Stimulated activated CD4-positive, alpha-beta T cell treated with anti-CD3 and anti-CD28 coated beads, Interleukin-1b, Interleukin-23, amount 100 ng/mL, for 4 hours (primary cell): ENCODE measurements at places on chromosomes 3 and 15.

DNA sequence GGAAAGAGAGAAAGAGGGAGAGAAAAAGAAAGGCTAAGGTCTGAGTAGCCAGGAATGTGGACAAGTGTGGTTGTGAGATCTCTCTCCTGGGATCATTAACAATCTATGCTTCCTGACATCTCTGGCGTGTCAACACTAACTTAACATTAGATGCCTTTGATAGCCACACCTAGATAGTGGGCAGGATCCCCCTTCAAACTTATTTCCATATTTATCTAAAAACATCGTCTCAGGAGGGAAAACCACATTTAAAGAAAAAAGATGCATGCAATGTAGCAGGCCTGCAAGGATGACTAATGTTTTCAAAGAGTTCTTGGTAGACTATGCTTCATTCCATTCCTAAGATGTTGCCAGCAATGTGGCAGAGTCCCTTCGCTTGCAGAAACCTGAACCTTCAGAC, 80.9 kb downstream of the MLH1 start:
- no peak for DNase-seq

- no peak for DNase-seq
These were observed 305.4 kb downstream of the MEX3B start for GRCh38 chr15:81740416-81740815.

DNA sequence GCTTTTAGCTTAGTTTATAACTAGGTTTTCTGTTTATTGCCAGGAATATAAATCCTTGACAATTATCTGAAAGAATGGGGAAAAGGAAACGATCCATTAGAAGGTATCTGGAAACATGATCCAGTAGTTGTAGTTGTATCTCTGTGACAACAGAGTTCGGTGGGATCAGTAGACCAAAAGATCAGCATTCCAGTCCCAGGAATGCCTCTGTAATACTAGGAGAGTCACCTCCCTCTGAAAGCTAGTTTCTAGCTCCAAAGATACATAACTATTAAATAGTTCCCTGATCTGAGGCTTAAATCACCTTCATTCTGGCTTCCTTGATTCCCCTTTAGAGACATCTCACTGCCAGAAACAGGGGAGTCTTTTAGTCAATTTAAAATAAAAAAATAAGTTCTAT, 34.1 kb downstream of the MB21D2 start:
- DNase-seq = no peak

- no peak for DNase-seq
These were observed 112.3 kb downstream of the CDIN1 start for GRCh38 chr15:36691579-36692357.

GRCh38 chr3:69425249-69425648, 39.4 kb upstream of the FRMD4B start:
- no peak for DNase-seq

GRCh38 chr3:73563896-73564582, 60.7 kb downstream of the PDZRN3 start:
- DNase-seq = no peak

GRCh38 chr3:150216866-150217600, 191.1 kb upstream of the TSC22D2 start:
- no peak for DNase-seq

GRCh38 chr3:112138219-112138969, 5.3 kb upstream of the GCSAM start:
- no peak for DNase-seq

- DNase-seq = no peak
These were observed 9.7 kb upstream of the EIF1B start for GRCh38 chr3:40299721-40300335.
